HCEC 1CT (cell line): ENCODE measurements at places on chromosomes 16 and 17.

DNA sequence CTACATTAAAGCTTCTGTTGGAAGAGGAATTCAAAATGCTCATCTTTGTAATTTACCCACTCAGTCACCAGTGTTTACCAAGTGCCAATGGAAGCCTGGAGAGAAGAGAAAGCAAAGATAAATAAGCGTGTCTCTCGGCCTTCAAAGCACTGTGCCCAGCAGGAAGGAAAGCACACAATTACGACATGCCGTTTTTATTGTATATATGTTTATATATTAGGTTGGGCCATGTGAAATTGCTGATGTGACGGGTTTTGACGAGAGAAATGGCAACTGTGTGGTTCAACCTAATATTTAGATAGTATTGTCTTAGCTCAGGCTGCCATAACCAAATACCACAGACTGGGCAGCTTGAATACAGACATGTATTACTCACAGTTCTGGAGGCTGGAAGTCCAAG is 79.3 kb upstream of the HSBP1 start:
- DNase-seq, result no peak

GRCh38 chr16:61770301-61770700 is 265.9 kb downstream of the CDH8 start:
- DNase-seq, result no peak

- peak; percentile 31 for DNase-seq
These were observed 55.1 kb downstream of the ATP2C2 start for GRCh38 chr16:84423416-84423837.

DNA sequence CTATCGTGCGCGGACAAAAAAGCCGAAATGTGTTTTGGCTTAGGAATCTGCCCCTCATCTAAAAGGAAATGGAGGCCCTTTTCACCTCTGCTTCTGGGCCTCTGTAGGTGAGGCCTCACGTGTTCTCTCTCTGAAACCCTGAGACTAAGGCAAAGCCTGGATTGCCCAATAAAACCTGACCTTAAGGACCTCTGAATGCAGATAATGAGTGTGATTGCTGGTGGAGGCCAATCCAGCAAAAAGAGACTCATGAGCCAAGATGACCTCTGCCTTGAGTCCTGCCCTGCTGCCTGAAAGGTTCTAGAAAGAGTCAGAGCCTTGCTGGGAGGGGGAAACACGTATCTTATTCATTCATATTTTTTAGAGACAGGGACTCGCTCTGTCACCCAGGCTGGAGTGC is 44.5 kb upstream of the ABR start:
- no peak for DNase-seq

- DNase-seq, result no peak
These were observed 39.5 kb downstream of the CYB5B start for GRCh38 chr16:69463876-69464275.

DNA sequence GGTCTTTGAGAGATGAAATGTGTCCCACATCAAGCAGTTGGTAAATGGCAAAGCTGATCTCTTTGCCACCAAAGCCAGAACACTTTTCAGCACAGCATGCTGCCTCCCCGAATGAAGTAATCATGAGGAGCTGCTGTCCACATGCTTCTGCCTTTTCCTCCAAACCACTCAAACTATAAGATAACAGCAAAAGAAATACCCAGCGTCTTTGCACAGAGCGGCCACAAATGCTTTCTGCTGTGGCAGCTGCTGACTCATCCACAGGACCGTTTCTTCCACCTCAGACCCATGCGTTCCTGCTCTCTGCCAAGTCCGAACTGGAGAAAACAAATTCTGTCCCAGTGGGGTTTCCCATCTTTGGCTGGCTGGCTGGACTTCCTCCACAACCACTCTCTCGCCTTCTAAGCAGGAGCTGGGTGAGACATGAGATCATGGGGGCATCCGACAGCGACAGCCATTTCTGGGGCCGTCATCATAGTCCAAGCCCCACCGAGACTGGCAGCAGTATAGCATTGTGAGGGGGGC is 27.1 kb downstream of the TBC1D3B start:
- peak; percentile 0 for DNase-seq

GRCh38 chr16:57604177-57604576 is 24.3 kb upstream of the ADGRG1 start:
- no peak for DNase-seq

GRCh38 chr17:77132411-77133086 is 8.2 kb upstream of the SEC14L1 start:
- DNase-seq, result no peak

- DNase-seq, result no peak
These were observed 111.1 kb downstream of the AIPL1 start for GRCh38 chr17:6323626-6324356.

- DNase-seq, result no peak
These were observed 6.1 kb downstream of the CMTM1 start for GRCh38 chr16:66572356-66572755.
